ENCODE measurements at places on chromosomes 5 and 9. TPM values are rescaled to one million over a fixed set of nuclear protein-coding genes. Genes with fewer than 3 reads are reported as not detected.

IFNA21 gene
- total RNA-seq = not detected

ACTBL2 gene
- total RNA-seq = not detected

NMUR2 gene
- not detected for total RNA-seq

UAP1L1 gene
- total RNA-seq = 13.0 TPM

DNA sequence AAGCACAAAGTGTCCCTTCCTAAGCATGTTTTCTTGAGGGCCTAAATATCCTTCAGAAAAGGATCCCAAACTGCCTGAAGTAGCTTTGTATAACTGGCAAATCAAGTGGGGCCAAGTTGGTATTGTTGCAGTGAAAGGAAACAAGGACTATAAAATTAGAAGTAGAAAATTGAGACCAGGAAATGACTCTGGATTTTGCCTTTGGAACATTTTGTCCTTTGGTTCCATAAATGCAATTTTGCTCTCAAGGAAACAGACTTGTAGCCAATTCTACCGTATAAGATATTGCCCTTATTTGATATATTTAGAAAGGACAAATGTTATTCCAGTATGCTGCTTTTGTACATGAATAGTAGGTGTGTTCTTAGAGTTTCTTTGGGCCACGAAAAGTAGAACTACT is 34.4 kb downstream of the RABGAP1 start:
- DNase-seq = no peak

DNA sequence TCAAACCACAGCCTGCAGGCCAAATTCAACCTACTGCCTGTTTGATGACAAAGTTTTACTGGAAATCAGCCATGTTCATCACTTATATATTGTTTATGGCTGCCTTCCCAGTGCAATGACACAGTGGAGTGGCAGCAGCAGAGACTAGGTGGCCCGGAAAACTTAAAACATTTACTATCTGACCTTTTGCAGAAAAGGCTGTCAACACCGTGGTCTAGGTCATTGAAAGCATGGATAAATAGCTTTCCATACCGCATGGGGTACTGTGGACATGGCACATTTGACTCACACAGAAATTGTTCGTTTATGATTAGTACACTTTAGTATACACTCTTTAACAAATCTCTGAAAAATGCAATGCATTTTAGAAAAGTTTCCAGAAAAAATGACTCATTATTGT is 298.3 kb upstream of the EFNA5 start:
- no peak for DNase-seq

GRCh38 chr5:2524620-2525019 is 226.9 kb downstream of the IRX2 start:
- no peak for DNase-seq

DNA sequence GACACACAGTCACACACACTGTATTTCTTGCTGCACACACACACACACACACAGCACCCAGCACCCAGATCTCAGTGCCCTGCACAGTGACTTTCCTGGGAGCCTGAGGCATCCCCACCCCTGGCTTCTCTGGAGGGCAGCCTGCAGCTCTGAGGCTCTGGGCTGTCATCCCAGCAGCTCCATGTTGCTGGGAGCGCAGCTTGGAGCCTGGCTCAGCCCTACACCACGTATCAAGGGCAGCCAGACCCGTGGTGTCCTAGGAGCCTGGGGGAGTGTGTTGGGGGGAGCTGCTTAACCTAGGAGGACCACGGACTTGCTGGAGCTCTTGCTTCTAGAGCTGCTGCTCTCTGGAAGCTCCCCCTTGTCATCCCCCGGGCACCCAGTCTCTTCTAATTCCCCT is 5.2 kb downstream of the IER5L start:
- DNase-seq = no peak

Data from left colon (tissue), 2 donors.